Small intestine (tissue), 16 donors: ENCODE measurements at places on chromosomes 12 and 14. TPM values are rescaled to one million over a fixed set of nuclear protein-coding genes. Genes with fewer than 3 reads are reported as not detected.

Gene FGF6
- polyA plus RNA-seq: not detected

- H3K36me3 ChIP-seq: no peaks in the 10 kb centered on the region
- peaks cover 8% of the 10 kb centered on the region for H3K4me1 ChIP-seq
- H3K27me3 ChIP-seq: no peaks in the 10 kb centered on the region
- no peak for DNase-seq
- no peak overlapping the region for H3K27ac ChIP-seq
These were observed 52.3 kb upstream of the TMCC3 start for GRCh38 chr12:94702696-94703095.

- no peak overlapping the region for H3K27ac ChIP-seq
- DNase-seq: no peak
- peaks cover 14% of the 10 kb centered on the region for H3K36me3 ChIP-seq
- H3K4me1 ChIP-seq: no peaks in the 10 kb centered on the region
- no peaks in the 10 kb centered on the region for H3K27me3 ChIP-seq
These were observed 122.3 kb downstream of the MON2 start for GRCh38 chr12:62588916-62589315.

DNA sequence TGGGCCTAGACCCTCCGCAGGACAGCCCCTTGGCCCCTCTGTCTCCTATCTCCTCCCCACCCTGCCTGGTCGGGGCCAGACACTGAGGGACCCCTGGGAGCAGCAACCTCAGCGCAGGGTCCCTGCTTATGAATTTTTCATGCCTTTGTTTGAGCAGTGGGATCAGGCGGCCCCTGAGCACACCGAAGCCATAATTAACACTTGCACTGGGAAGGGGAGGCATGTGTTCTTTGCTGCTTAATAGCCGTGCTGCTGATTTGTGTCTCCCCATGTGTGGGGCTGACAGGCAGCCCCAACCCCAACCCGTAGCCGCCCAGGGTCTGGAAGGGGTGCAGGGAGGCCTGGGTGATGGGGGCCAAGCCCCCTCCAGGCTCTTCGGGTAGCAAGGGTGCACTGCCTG is 52.7 kb downstream of the FBRSL1 start:
- no peak overlapping the region for H3K27ac ChIP-seq

DNA sequence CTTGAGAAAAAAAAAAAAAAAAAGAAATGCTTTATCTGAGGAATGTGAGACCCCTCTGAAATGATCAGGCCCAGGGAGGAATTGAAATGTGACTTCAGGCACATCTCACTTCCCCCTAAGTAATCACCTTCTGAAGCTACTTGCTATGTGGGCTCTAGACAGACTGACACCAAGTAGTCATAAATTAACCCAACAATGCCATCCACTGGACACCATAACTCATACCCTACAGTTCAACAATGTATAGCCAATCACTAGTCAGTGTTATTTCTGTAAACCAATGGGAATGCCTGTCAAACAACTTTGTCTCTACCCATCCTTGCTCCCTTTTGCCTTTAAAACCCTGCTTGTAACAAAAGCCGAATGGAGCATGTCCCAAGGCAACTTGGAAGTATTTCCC is 182.7 kb upstream of the TMPO start:
- H3K4me1 ChIP-seq: no peaks in the 10 kb centered on the region
- DNase-seq: no peak
- no peaks in the 10 kb centered on the region for H3K36me3 ChIP-seq
- no peaks in the 10 kb centered on the region for H3K27me3 ChIP-seq

- H3K36me3 ChIP-seq: no peaks in the 10 kb centered on the region
- no peaks in the 10 kb centered on the region for H3K27me3 ChIP-seq
- no peak for DNase-seq
These were observed 39.7 kb upstream of the FICD start for GRCh38 chr12:108475396-108475795.

DNA sequence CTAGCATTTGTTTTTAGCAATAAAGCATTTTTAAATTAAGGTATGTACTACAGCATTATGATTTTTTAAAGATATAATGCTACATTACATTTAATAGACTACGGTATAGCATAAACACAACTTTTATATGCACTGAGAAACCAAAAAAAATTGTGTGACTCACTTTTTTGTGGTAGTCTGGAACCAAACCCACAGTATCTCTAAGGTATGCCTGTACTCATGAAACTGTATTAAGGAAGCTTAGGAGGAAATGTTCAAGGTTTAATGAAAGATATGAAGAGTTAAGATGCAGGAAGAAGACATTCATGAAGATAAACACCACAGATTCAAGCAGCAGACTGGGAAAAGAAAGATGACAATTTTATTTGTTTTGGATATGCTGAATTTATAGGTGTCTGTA is 51.7 kb downstream of the PPP1R12A start:
- H3K4me3 ChIP-seq: no peak overlapping the region
- no peaks in the 10 kb centered on the region for H3K27me3 ChIP-seq
- H3K36me3 ChIP-seq: no peaks in the 10 kb centered on the region
- no peaks in the 10 kb centered on the region for H3K4me1 ChIP-seq
